Regular cardiac myocyte (primary cell): ENCODE measurements at places on chromosomes 4 and X. TPM values are rescaled to one million over a fixed set of nuclear protein-coding genes. Genes with fewer than 3 reads are reported as not detected.

The CTAG1A gene
- not detected in 2 replicates for total RNA-seq

The TMEM31 gene
- total RNA-seq: not detected in 2 replicates

The ZBTB49 gene
- 2.7 and 3.4 TPM in 2 replicates for total RNA-seq

The PPP2R2C gene
- not detected in 2 replicates for total RNA-seq

The HELT gene
- total RNA-seq: not detected in 2 replicates

The OSTC gene
- 448 and 452 TPM in 2 replicates for total RNA-seq

The STATH gene
- total RNA-seq: not detected in 2 replicates

The RNF150 gene
- 0.38 and 1.7 TPM in 2 replicates for total RNA-seq

The CDKL5 gene
- 1.9 and 3.7 TPM in 2 replicates for total RNA-seq

The EDA2R gene
- 8.8 and 14.9 TPM in 2 replicates for total RNA-seq

The TIGD4 gene
- 0.19 and 0.28 TPM in 2 replicates for total RNA-seq

The SLC16A2 gene
- total RNA-seq: 7.3 and 15.2 TPM in 2 replicates

The RPA4 gene
- total RNA-seq: 0.56 and 0.96 TPM in 2 replicates

The ZNF81 gene
- total RNA-seq: 4.6 and 9.9 TPM in 2 replicates

The RAP1GDS1 gene
- 60.3 and 69.0 TPM in 2 replicates for total RNA-seq

The NPY1R gene
- total RNA-seq: 0.19 and 1.1 TPM in 2 replicates

The LUZP4 gene
- not detected in 2 replicates for total RNA-seq
